ENCODE measurements at places on chromosomes 6 and 20. TPM values are rescaled to one million over a fixed set of nuclear protein-coding genes. Genes with fewer than 3 reads are reported as not detected.

BTBD9 gene
- total RNA-seq = 5.4 TPM

KIFC1 gene
- 45.2 TPM for total RNA-seq

MYL9 gene
- total RNA-seq = 30.7 TPM

LIME1 gene
- 5.5 TPM for total RNA-seq

SULF2 gene
- total RNA-seq = 254 TPM

SEMG1 gene
- total RNA-seq = not detected

ZBTB12 gene
- 0.54 TPM for total RNA-seq

CLPSL1 gene
- not detected for total RNA-seq

NCOA6 gene
- 8.6 TPM for total RNA-seq

SPINT3 gene
- total RNA-seq = not detected

ULBP3 gene
- 12.5 TPM for total RNA-seq

DACT2 gene
- total RNA-seq = not detected

ZBTB46 gene
- total RNA-seq = 2.9 TPM

NCR2 gene
- not detected for total RNA-seq

EDN1 gene
- 224 TPM for total RNA-seq

OR2H2 gene
- total RNA-seq = not detected

PNPLA1 gene
- total RNA-seq = not detected

PCSK2 gene
- not detected for total RNA-seq

FAXC gene
- 0.20 TPM for total RNA-seq

LAMA2 gene
- 0.59 TPM for total RNA-seq

BMP7 gene
- not detected for total RNA-seq

ANKRD66 gene
- total RNA-seq = not detected

DNAH8 gene
- total RNA-seq = not detected

ERVFRD-1 gene
- total RNA-seq = 6.5 TPM

TMEM63B gene
- total RNA-seq = 18.5 TPM

CEP43 gene
- 13.0 TPM for total RNA-seq

EZR gene
- 103 TPM for total RNA-seq

HLA-E gene
- 594 TPM for total RNA-seq

FNDC1 gene
- total RNA-seq = not detected

C20orf202 gene
- total RNA-seq = not detected

FOXF2 gene
- not detected for total RNA-seq

PEDS1 gene
- total RNA-seq = 59.4 TPM

CAP2 gene
- 1.9 TPM for total RNA-seq

TCP1 gene
- 252 TPM for total RNA-seq

TBC1D7 gene
- total RNA-seq = 20.3 TPM

PNLDC1 gene
- total RNA-seq = 0.27 TPM

SIRPB1 gene
- 0.80 TPM for total RNA-seq

GJA1 gene
- 151 TPM for total RNA-seq

MCCD1 gene
- total RNA-seq = not detected

EYS gene
- total RNA-seq = not detected

STMND1 gene
- total RNA-seq = not detected

RPL10A gene
- 1,325 TPM for total RNA-seq

CCDC170 gene
- not detected for total RNA-seq

SGK2 gene
- not detected for total RNA-seq

RALY gene
- total RNA-seq = 130 TPM

CASS4 gene
- not detected for total RNA-seq

DDO gene
- 0.84 TPM for total RNA-seq

C6orf141 gene
- 10.6 TPM for total RNA-seq

SLC17A1 gene
- not detected for total RNA-seq

EMILIN3 gene
- total RNA-seq = 0.05 TPM

RRAGD gene
- total RNA-seq = 3.1 TPM

RIPPLY2 gene
- not detected for total RNA-seq

C6orf52 gene
- not detected for total RNA-seq

TFAP2D gene
- total RNA-seq = not detected

SPATA25 gene
- total RNA-seq = not detected

AIG1 gene
- total RNA-seq = 18.9 TPM

MACROD2 gene
- total RNA-seq = not detected
